ENCODE measurements at places on chromosomes 16 and 17.

DNA sequence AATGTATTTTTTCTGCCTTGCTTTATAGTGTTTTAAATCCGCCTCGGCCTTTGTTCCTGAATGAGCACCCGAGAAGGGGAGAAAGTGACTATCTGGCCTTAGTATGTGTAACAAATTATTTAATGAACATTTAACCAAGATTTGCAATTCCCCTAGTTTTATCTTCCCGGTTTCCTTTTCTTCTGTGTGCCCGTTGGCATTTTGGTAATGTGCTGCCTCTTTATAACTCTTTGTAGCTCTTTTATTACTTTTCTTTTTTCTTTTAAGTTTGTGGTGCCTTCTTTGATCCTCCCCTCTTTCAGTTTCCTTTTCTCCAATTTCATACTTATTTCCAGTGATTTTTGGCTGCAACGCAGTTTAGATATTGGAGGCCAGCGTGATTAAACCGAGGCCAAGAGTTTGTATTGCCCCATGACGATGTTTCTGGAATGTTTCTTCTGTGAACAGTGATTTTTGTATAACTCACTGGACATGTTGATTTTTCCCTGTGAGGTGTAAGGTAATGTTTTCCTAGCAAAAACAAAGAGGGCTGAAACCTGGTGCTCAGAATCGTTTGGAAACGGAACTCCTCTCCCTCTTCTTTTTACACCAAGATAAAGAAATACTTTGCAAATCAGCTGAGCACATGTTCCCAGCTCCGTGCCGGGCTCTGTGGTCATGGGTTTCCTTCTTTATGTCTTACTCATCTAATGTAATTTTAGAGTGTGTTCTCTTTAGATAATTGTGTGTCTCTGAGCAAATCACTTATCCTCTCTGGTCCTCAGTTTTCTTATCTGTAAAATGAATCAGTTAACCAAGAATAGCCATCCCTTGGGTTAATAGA, 344.3 kb downstream of the WWOX start:
- DNase-seq: no peak

- peak; percentile 70 for DNase-seq
Measured at GRCh38 chr17:31202968-31203367, 94.1 kb downstream of the OMG start.

- DNase-seq: no peak
Measured at GRCh38 chr16:85640254-85640558, 27.1 kb downstream of the GSE1 start.

GRCh38 chr17:13601322-13601775, 380 bp downstream of the HS3ST3A1 start:
- DNase-seq: peak; percentile 49

- no peak for DNase-seq
Measured at GRCh38 chr17:57724026-57724728, 20.9 kb downstream of the CCDC182 start.

GRCh38 chr17:21389394-21389793, 13.2 kb downstream of the KCNJ12 start:
- no peak for DNase-seq

GRCh38 chr17:54727624-54728023, 173.0 kb upstream of the TOM1L1 start:
- DNase-seq: no peak

DNA sequence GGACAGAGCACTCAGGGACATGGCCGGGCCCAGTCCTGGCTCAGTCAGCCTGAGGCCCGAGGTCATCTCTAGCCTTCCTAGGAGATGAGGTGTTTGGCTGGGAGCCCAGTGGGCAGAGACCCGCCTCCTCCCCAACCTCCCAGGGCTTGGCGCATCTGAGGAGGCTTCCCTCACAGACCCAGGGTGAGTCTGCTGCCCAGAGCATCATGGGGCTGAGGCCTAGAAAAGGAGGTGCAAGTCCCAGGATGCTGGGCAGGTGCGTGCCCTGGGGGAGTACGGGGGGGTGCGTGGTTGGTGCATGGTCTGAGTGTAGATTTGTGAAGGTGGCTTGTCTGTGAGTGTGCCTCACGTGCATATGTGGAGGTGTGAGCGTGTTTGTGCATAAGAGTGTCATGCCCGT, 4.7 kb downstream of the PDE6G start:
- peak; percentile 96 for DNase-seq

DNA sequence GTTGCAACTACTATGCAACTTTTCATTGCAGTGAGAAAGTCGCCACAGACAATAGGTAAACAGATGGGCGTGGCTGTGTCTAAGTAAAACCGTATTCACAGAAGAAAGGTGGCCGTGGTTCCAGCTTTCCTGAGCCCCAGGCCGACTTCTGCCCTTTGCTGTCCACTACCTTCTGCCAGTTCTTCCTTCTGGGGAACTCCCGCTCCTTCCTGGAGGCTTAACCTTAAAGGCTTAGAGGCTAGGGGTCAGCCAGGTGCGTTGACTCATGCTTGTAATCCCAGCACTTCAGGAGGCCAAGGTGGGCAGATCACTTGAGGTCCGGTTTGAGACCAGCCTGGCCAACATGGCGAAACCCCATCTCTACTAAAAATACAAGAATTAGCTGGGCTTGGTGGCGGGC, 2.1 kb upstream of the SEPTIN12 start:
- no peak for DNase-seq

DNA sequence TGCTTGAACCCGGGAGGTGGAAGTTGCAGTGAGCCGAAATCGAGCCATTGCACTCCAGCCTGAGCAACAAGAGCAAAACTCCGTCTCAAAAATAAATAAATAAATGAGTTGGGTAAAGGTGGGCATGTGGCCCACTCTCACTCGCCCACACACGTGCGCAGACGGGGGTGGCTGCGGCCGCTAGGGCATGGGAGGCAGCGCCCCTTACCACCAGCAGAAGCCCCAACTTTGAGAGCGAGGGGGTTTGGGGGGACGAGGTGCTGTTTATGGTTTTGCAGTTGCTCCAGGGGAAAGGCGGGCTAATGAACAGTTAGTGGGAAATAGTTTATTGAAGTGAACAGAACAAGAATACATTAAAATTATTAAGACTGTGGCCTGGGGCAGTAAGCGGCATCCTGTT, 14.9 kb upstream of the RBFOX3 start:
- DNase-seq: no peak

- no peak for DNase-seq
Measured at GRCh38 chr17:63918305-63918704, 334 bp downstream of the GH1 start.
